Activated CD4-positive, alpha-beta T cell treated with anti-CD3 and anti-CD28 coated beads, Interleukin-2, amount 10 ng/mL, durations not matched to agents 24 days and 14 days (primary cell): ENCODE measurements at places on chromosomes 5 and 9. TPM values are rescaled to one million over a fixed set of nuclear protein-coding genes. Genes with fewer than 3 reads are reported as not detected.

The COQ4 gene
- total RNA-seq, result 60.7 and 61.4 TPM in 2 replicates

The PCDHGA10 gene
- total RNA-seq, result 0.07 and 0.21 TPM in 2 replicates

The TOR2A gene
- 20.4 and 21.4 TPM in 2 replicates for total RNA-seq

The ADAMTSL2 gene
- not detected in 2 replicates for total RNA-seq

The ELOVL7 gene
- 0.56 and 1.1 TPM in 2 replicates for total RNA-seq

The TMOD1 gene
- total RNA-seq, result 0.71 and 0.91 TPM in 2 replicates

The DOCK8 gene
- 121 TPM in 2 replicates for total RNA-seq

The GABRB2 gene
- not detected in 2 replicates for total RNA-seq

GRCh38 chr5:109655841-109656240 lies 33.9 kb upstream of the MAN2A1 start:
- DNase-seq, result no peak

- no peak for DNase-seq
Observed at GRCh38 chr9:136018257-136019031, 57.3 kb upstream of the UBAC1 start.

- peak; percentile 73 for DNase-seq
Observed at GRCh38 chr5:42718591-42718990, 38.0 kb upstream of the CCDC152 start.

DNA sequence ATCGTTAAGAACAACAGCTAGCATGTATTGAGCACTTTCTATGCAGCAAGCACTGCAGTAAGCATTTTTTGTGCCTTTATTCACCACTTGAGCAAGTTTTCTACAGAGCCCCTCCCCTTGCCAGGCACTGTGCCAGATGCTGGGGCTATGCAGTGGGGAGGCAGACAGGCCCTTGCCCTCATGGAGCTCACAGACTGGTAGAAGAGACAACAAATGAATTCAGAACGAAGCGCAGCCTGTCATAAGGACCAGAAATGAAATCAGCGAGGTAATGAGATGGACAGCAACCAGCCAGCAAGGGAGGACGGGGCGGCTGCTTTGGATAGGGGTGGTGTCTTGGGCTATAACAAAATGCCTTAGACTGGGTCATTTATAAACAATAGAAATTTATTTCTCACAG lies 68.8 kb downstream of the C9orf50 start:
- no peak for DNase-seq

- DNase-seq, result no peak
Observed at GRCh38 chr9:25003686-25004085, 458.0 kb upstream of the IZUMO3 start.

DNA sequence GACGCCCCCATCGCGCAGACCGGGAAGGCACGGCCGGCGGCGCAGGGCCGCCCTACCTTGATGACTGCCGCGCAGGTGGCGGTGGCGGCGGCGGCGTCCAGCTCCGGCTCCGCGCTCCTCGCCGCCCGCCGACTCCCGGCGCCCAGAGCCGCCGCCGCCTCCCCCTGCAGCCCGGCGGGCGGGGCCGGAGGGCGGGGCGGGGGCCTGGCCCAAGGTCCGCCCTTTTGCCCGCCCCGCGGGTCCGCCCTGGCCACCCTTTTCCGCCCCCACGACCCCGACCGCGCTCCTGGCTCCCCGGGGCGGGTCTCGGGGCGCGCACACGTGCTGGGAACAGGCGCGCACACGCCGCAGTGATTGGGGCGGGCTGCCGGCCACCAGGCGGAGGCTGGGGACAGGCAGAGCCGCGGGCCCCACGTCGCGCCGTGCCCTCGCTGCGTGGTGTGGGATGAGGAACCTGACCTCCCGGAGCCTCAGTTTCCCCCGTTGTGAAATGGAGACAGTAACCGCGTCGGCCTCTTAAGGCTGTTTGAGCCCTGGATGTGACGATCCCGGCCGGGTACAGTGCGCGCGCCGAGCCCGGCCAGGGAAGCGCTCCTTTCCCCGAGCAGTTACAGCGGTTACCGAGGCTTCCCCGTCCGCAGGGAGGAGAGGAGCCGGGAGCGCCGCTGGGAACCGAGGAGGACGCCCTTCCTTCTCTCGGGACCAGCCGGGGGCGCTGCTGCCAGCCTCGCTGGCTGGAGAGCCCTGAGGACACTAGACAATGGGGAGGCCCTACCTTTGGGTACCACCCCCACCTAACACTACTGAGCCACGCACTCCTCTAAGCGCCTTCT lies at the start of gene CORO2A:
Gene CORO2A (minus strand): TSS at position 135 of the 833 bp plus-strand sequence. CDS start 34,977 bp downstream, outside the sequence.
- DNase-seq, result peak; percentile 93

- DNase-seq, result no peak
Observed at GRCh38 chr5:9347541-9348295, 198.2 kb downstream of the SEMA5A start.

DNA sequence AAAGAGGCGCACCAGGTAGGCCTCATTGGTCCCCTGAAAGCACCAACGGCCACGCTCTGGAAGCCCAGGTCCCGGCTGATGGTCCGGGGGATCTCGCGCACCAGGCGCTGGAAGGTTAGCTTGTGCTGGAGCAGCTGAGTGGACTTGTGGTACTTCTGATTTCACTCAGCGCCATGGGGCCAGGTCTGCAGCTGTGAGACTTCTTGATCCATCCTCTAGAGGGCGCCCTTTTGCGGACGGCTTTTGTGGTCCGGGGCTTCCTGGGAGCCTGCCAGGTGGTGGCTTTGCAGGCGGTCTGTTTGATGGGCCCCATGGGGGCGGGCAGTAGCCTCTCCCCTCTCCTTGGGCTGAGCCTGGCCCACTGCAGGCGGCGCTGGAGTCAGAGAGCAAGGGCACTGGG lies 10.4 kb downstream of the TAF11L12 start:
- DNase-seq, result no peak

- peak; percentile 77 for DNase-seq
Observed at GRCh38 chr5:10445352-10445751, 3.7 kb downstream of the ROPN1L start.

- DNase-seq, result peak; percentile 55
Observed at GRCh38 chr5:35781181-35781790, 75.4 kb upstream of the IL7R start.

GRCh38 chr9:87671925-87672324 lies 54.0 kb upstream of the CTSL start:
- no peak for DNase-seq

DNA sequence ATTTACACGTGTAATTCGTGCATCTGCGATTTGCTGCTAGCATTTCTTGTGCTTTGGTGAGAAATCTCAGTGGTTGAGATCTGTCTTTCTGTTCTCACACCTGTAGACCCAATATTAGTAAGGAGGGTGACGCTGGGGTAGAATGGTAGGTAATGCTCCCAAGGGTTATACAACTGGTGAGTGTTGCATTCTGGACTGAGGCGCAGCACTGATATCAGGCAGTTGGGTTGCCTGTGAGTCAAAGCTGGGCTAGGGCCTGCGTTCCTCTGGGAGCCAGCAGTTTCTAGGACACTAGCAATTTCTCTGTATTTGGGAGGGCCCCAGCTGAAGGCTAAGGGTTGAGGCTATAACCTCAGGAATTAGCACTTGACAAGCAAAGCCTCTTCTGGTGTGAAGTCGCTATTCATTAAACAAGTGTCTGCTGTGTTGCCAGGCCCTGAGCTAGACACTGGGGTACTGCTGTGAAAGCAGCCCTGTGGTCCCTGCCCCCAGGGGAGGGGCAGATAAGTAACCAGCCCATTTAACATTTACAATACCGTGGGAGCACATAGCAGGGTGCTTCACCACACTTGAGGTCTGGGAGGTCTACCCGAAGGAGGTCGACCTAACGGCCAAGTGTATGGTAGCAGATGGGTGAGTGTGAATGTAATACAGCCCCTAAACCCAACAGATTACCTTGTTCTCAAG lies 28.7 kb downstream of the LARP1 start:
- no peak for DNase-seq
